ENCODE measurements at places on chromosomes 11 and 22.

DNA sequence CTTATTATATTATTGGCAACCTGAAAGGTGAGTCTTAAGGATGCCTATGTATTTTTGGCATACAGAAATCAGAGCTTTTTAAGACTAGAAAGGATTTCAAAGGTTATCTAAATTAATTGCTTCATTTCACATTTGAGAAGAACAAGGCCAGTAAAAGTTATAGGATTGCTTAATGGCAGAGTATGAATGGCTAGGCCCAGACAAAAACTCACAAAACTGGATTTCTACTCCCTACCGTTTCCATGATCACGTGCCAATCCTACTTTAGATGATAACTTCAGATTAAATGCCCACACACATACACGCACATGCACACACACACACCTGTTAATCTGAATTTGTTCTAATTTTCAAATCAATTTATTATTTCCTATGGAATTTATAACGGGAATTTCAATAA is 1.8 kb upstream of the PDE3B start:
- DNase-seq = no peak

GRCh38 chr11:69209421-69210309 is 53.9 kb downstream of the SMIM38 start:
- no peak for DNase-seq

- no peak for DNase-seq
Measured at GRCh38 chr11:36108881-36109589, 165.2 kb downstream of the LDLRAD3 start.

DNA sequence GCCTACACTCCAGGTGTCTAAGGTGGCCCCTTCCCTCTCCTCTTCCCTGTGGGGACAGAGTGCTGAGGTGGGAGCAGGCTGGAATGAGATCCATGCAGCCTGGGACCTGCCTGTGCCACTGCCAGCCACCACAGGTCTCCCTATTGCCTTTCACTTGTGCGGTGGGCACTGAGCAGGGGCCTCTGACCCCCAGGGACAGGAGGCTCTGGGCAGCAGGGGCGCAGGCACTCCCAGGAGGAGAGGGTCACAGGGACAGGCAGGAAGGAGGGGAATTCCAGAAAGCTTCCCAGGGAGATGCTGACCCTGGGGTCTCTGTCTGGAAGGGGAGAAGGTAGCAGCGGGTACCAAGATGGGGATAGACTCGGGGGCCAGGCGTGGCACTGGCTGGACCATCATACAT is 228.5 kb upstream of the B3GAT1 start:
- DNase-seq = no peak

DNA sequence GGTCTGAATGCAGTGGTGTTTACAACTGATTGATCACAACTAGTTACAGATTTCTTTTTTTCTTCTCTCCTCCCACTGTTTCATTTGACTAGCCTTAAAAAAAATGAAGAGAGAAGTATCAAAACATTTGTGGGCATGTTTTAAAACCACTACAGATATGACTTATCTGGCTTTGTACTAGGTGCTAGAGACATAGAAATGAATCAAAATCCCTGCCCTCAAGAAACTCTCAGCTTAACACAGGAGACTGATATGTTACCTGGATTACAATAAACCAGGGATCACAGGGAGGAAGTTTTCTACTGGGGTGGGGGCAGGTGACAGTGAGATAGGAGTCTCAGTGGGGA is 25.2 kb upstream of the CTR9 start:
- DNase-seq = no peak

- DNase-seq = no peak
Measured at GRCh38 chr11:15490535-15490934, 375.8 kb downstream of the INSC start.

DNA sequence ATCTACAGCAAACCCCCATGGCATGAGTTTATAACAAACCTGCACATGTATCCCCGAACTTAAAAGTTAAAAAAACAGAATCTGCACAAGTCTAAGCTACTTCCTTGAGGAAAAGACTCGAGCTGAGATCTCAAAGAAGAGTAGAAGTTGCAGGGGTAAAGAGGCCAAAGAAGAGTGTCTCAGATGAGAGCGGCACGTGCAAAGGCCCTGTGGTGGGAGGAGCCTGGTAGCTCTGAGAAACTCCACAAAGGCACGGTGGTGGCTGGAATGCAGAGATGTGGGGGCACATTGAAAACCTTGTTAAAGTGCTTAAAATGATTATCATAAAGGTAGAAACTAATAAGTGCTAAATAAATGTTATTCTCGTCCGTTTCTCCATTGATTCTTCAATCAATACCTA is 103.2 kb upstream of the GRK3 start:
- DNase-seq = no peak

DNA sequence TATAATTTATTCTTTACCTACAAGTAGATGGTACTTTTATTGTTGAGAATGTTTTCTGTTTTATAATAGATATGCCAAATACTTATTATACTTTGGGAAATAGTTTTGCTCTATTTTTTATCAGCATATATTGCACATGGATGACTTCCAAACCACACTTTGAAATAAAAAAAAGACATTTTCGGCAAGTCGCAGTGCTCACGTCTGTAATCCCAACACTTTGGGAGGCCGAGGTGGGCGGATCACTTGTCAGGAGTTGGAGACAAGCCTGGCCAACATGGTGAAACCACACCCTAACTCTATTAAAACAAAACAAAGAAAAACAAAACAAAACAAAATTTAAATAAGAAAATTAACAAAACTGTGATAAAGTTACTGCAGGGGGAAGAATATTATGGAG is 983.9 kb upstream of the CNTN5 start:
- DNase-seq = no peak

GRCh38 chr11:128900468-128900867 is 9.3 kb downstream of the KCNJ5 start:
- no peak for DNase-seq

- no peak for DNase-seq
Measured at GRCh38 chr11:120977266-120978137, 46.4 kb upstream of the TBCEL start.

- no peak for DNase-seq
Measured at GRCh38 chr11:19455731-19456130, 215.0 kb upstream of the E2F8 start.

DNA sequence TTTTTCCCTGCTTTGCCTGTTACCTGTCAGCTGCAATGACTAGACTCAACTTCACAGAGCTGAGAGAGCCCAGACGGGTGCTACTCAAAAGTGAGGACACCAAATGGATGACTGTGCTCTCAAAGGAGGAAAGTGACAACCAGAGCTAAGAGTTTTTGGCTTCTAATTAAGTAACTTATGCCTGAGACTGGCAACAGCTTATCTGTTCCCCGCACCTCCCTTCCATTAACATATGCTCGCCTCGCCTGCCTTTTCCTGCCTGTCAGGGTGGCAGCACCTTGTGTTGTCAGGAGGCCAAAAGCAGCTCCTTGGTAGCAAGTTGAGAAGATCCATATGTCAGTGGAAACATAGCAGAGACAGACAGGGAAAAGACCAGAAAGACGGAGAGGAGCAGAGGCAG is 573.9 kb upstream of the KIRREL3 start:
- DNase-seq = no peak

DNA sequence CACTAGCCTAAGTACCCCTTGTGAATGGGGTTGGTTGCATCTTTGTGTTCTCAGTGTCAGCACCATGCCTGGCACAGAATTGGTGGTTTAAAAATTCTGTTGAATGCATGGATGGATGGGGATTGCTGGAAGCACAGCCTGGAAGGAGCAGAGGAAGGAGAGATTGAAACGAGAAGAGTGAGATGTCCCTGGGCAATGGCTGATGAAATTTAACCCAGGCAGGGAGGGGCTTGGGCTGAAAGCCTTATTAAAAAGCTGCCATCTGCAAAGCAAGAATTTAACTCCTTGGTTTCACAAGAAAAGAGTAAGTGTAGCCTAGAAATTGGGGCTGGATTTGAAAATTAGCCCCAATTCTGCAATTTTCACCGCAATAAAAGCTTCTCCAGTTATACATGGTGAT is 126.7 kb downstream of the TEAD1 start:
- no peak for DNase-seq

- DNase-seq = no peak
Measured at GRCh38 chr11:91173701-91174100, 950.9 kb upstream of the CHORDC1 start.

GRCh38 chr22:50506611-50507420 is 686 bp downstream of the LMF2 start:
- no peak for DNase-seq

DNA sequence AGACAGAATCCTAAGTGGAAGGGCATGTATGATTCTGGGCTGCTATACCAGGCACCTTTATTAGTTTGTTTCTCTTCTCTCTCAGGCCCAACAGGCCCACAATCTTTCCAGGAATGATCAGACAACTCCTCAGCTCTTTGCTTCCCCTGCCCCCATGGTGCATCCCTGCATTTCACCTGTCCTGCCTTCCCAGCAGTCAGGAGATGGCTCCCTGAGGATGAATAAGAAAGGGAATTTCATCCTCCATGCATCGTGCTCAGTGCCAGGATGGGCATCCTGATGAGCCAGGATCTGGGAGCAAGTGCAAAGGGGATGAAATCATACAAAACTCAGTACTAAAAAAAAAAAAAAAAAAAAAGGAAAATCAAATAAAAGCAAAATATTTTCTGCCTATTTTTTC is 18.6 kb upstream of the NTM start:
- no peak for DNase-seq

- no peak for DNase-seq
Measured at GRCh38 chr11:10798330-10798928, 10.3 kb downstream of the EIF4G2 start.

- DNase-seq = no peak
Measured at GRCh38 chr11:17721242-17721999, 2.0 kb downstream of the MYOD1 start.

- no peak for DNase-seq
Measured at GRCh38 chr22:43177479-43177878, 9.5 kb downstream of the TTLL12 start.

- no peak for DNase-seq
Measured at GRCh38 chr11:119167933-119168332, 592 bp upstream of the NLRX1 start.

- no peak for DNase-seq
Measured at GRCh38 chr11:117117681-117118080, 19.5 kb upstream of the SIK3 start.

DNA sequence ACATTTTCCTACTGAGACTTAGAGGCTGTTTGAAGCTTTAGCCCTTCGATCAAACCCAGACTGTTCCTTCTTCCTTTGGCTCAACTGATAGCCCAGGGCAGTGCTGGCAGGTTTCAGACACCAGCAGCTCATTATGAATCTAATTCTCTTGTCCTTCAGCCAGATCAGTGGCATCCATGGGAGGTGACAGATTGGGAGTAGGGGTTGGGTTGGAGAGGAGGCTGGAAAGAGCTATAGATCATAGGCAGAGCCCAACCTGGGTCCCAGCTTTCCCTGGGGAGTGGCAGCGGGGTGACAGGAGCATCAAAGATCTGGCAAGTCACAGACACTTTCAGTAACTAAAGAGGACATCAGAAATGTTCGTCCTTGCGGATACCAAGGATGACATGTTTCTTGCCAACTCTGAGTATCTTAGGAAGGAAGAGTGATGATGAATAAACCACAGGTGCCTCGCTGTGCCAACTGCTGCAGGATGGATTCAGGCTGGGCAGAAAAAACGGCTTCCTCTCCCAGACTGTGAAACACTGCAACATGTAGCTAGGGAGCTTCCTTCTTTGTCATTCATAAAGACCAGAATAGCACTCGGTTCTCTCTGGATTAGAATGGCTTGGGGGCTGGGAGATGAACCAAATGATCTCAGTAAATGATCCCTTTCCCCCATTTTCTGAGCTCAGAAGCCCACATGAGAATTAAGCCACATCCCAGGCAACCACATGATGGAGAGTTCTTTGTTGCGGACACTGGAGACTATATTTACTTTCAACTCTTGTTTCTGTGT is 19.1 kb downstream of the ABCC8 start:
- DNase-seq = no peak

GRCh38 chr11:45806072-45806933 is 1.4 kb downstream of the SLC35C1 start:
- no peak for DNase-seq

- no peak for DNase-seq
Measured at GRCh38 chr11:110901441-110901840, 189.2 kb upstream of the ARHGAP20 start.

DNA sequence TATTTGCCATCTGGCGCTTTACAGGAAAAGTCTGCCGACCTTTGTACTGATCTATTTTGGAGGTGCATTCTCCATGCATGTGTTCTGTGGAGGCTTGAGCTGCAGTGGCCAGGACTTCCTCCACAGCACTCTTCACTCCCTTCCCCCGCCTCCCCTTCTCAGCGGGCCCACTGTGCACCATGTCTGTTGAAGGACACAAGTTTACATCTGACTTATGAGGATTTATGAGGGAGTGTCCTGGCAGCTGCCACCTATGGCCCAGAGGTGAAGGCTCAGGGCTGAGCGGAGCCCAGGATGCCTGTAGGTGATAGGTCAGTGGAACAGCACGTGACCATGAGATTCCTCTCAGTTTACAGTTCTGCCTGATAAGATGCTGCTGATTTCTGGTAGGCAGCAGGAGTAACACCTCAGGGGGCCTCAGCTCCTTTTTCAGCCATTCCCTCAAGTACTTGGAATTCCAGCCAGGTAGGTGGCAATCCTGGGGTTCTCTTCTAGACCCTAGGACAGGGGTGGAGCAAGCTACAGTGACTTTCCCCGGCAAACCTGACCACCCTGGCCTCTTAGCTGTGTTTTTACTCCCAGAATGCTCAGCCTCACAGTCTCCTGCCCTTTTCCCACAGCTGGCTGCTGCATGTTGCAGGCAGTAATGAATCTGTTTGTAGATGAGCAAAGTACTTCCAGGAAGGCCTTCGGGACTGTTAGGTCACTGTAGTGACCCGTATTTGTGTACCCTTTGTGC is 59.9 kb downstream of the PPFIBP2 start:
- DNase-seq = no peak

- no peak for DNase-seq
Measured at GRCh38 chr11:126153972-126154371, 57.5 kb downstream of the RPUSD4 start.

Measured in ACHN (cell line).